CD4-positive, CD25-positive, alpha-beta regulatory T cell (primary cell): ENCODE measurements at places on chromosomes 7 and 10.
A peak's percentile ranks its signal among the peaks of the same experiment; 100 is the strongest.

GRCh38 chr10:49151025-49151445 lies 17.2 kb upstream of the FAM170B start:
- no peak for DNase-seq

GRCh38 chr7:37141742-37142141 lies 306.9 kb downstream of the ELMO1 start:
- no peak for DNase-seq

- DNase-seq = peak; percentile 29
Observed at GRCh38 chr7:28096713-28097112, 83.9 kb downstream of the JAZF1 start.

DNA sequence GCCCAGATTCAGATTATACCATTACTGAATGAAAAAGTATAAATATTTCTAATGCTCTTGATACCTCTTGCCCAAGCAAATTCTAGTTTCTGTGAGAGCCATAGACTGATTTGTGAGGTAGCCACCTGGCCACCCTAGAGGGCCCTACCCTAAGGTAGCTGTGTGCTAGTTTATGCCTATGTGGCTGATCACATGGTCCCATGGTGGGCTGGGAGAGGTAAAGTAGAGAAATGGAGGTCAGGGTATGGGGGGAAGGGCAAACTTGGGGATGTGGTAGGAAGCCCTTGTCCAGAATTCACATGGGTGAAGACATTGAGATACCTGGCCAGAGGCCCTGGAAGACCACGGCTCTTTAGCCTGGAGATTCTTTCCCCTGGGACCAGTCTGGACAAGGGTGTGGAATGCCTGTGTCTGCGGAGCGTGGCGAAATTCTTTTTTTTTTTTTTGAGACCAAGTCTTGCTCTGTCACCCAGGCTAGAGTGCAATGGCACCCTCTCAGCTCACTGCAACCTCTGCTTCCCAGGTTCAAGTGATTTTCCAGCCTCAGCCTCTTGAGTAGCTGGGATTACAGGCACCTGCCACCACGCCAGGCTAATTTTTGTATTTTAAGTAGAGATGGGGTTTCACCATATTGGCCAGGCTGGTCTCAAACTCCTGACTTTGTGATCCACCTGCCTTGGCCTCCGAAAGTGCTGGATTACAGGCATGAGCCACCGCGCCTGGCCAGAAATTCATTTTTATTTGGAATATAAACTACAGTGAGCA lies 639.4 kb downstream of the ACTR3B start:
- DNase-seq = no peak
